ENCODE measurements at places on chromosomes 2 and 18. TPM values are rescaled to one million over a fixed set of nuclear protein-coding genes. Genes with fewer than 3 reads are reported as not detected.

ANKRD30B gene
- under 0.01 TPM for total RNA-seq

OST4 gene
- 734 TPM for total RNA-seq

REG1B gene
- not detected for total RNA-seq

IL1B gene
- 54.3 TPM for total RNA-seq

GTF2A1L gene
- total RNA-seq, result 0.09 TPM

ASTL gene
- not detected for total RNA-seq

FOXI3 gene
- total RNA-seq, result not detected

APOB gene
- under 0.01 TPM for total RNA-seq

Measured in smooth muscle cell of bladder (primary cell).